Stimulated activated CD8-positive, alpha-beta memory T cell treated with anti-CD3 and anti-CD28 coated beads, Interleukin-12 subunit alpha, Interleukin-12 subunit beta, amount 100 ng/mL, for 1 hour (primary cell): ENCODE measurements at places on chromosomes 7 and 10.

- no peak for DNase-seq
Measured at GRCh38 chr10:33791272-33791660, 456.8 kb upstream of the NRP1 start.

GRCh38 chr7:141178486-141179135, 104.7 kb downstream of the TMEM178B start:
- no peak for DNase-seq

DNA sequence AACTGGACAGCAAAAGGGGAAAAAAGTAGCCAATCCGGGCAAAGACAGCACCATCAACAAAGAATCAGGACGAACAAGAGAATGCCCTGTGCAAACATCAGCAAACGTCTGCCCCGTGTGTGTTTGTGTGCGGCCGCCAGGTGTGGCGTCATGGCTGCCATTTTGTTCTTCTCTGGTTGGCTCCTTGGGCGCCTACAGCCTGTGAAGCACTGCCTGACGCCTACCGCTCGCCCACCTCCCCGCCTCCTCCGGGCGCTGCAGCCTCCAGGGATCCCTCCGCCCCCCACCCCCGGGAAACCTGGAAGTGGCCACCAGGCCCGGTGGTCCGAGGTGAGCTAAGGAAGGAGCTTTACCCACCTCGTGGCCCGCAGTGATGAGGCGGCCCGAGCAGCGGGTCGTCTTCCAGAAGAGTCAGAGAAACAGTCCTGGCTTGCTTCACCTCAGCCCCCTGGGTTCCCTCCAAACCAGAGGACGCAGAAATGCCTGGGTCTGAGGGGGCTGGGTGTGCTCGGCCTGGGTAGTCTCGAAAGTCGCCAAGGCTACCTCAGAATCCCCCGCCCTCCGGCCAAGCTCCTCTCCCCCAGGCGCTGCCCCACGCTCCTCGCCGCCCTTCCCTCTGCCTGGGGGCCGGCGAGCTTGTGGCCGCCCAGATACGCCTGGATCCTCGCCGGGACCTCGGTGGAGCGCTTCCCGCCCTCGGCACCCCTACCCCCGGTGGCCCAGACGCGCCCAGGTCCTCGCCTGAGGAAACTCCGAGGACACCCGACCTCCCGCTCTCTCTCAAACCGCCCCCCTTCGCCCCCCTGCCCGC, 61.8 kb upstream of the IL6 start:
- DNase-seq: no peak

GRCh38 chr7:14850039-14850438, 52.5 kb downstream of the DGKB start:
- DNase-seq: no peak

GRCh38 chr7:96380111-96380512, 58.2 kb upstream of the SLC25A13 start:
- DNase-seq: no peak

DNA sequence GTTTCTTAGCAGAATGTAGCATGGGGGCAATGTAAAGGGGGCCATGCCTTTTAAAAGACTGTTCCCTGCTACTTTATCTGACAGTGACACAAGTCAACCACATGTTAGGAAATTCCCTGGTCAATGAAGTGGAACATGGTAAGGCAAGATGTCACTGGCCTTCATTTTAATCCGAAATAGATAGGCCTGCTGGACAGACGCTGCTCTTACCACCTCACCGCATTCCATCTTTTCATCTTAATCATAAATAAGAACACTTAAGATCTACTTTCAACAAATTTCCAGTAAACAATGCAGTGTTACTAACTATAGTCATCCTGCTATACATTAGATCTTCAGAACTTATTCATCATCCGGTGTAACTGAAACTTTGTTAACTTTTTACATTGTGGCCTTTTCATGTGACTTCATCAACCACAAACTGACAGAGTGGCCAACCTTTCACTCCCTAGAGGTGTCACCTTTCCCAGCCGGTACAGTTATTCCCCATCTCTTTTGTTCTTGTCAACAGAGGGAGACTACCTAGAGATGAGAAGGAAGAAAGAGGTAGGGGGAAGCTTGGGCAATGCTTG, 15.6 kb downstream of the ASB4 start:
- no peak for DNase-seq

GRCh38 chr10:23754941-23755340, 316.1 kb downstream of the OTUD1 start:
- no peak for DNase-seq

DNA sequence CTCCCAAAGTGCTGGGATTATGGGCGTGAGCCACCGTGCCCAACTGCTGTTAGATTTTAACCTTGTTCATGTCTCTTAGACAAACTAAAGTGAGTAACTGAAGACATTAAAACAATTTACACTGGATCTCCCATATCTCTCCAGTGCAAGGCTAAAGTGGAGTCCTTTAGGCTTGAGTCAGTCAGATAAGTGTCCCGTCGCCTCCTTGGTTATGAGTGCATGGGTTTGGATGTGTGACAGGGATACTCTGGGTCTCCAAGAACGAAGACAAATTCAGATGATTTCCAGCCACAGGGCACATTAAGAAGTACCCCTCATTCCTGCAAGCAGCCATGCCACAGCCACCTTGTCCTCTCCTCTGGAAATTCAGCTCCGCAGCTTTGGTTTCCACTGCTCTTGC, 66.1 kb upstream of the PDZD8 start:
- DNase-seq: no peak

- DNase-seq: no peak
Measured at GRCh38 chr7:151704960-151705635, 171.8 kb downstream of the PRKAG2 start.

GRCh38 chr10:132987671-132988571, 45.6 kb upstream of the CFAP46 start:
- no peak for DNase-seq

DNA sequence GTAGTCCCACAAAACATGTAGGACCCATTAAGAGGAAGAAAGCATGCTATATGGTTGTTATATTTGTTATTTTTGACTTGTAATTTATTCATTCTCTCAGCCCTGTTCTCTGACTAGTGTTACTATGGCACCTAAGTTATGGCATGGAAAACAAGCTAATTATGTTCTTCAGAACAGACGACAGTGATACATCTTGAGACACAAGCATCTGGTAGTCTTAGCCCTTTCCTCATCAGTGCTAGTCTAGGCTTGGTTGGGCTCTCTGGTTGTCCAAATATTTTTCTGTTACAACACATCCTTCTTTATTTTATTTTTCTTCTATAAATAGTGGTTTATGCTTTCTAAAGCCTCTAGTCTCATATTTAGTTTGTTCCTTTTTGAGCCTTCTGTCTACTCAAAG, 308.3 kb upstream of the KAT6B start:
- no peak for DNase-seq

DNA sequence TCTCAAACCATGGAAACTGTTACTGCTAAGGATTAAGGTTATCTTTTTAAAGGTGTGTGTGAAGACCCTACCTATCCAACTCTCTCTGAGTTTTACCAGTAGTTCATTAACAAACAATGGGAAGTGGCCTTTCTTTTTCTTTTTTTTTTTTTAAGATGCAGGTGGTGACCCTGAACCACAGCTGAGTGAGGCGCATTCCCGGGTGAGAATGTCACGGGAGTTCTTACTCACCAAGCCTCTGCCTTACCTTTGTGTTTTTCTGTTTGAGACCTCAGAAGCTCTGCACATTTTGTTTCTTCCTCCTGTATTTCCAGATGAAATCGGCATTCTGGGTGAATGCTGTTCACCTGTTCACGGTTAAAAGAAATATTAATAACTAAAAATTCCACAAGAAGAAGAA, 2.5 kb downstream of the VIPR2 start:
- no peak for DNase-seq

DNA sequence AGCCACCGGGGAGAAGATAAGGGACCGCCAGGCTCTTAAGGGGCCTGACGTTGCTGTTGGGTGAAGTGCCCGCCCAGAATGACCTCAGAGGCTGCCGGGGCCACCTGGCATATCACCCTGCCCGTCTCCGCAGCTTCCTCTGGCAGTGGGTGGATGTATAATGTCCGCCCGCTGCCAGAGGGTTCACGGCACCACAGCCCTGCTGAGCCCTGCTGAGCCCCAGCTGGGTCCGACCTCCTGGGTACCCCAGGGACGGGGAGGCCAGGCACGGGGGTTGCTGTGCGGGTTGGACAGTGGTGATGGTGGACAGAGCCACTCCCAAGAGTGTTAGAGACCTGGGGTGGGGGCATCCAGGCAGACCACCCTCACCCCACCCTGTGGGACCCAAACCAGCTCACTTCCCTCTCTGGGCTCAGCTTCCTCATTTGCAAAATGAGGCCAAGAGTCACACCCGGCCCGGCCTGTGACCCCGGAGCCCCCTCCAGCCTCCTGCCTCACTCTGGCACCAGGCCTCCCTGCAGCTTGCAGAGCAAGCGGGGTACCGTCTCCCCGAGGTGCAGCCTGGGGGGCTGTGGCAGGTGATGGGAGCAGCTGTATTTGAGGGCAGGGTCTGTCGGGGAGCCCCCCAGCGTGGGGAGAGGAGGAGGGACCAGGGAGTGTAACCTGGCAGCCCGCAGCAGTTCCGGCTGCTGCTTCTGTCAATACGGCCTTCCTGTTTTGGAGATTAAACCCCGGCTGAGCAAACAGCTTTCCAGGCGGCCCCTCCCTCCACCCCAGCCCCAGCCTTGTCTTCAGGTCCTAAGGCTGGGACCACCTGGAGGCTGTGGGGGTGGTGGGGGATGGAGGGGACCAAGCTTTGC, 8.4 kb upstream of the LFNG start:
- DNase-seq: no peak

GRCh38 chr7:93092757-93093370, 24.9 kb downstream of the SAMD9 start:
- DNase-seq: no peak

GRCh38 chr10:10128387-10128786, 889.3 kb upstream of the CELF2 start:
- no peak for DNase-seq

DNA sequence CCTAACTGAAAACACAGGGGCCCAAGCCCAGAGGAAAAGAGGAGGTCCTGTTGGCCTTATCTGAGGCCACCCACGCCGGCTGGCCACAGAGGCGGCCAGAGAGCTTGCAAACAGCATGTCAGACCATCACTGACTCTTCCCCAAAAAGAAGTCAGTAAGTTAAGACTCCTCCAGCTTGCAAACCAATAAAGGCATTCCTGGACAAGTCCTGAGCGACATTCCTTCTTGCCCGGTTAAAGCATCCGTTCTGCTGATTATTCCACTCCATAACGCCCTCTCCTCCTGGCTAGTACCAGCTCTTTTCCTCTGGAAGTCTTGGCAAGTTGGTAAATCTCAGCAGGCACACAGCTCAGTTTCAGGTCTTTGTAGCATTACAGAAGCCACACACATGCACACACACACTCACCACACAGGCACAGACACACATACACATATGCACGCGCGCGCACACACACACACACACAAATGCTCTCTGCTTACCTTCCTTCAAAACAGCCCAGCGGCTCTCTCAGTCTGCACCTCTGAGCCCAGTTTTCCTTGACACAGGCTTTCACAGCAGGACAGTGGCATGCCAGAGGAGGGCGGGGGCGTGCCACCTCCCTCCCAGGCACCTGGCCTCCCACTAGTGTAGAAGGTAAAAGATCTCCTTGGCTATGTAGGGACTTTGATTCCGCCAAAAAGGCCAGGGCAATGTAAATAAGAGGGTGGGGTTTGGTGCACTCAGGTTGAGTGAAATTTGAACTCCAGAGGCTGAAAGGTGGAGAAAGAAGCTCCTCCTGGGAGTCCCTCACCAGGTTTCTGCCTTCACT, 201.4 kb downstream of the TNS3 start:
- no peak for DNase-seq

DNA sequence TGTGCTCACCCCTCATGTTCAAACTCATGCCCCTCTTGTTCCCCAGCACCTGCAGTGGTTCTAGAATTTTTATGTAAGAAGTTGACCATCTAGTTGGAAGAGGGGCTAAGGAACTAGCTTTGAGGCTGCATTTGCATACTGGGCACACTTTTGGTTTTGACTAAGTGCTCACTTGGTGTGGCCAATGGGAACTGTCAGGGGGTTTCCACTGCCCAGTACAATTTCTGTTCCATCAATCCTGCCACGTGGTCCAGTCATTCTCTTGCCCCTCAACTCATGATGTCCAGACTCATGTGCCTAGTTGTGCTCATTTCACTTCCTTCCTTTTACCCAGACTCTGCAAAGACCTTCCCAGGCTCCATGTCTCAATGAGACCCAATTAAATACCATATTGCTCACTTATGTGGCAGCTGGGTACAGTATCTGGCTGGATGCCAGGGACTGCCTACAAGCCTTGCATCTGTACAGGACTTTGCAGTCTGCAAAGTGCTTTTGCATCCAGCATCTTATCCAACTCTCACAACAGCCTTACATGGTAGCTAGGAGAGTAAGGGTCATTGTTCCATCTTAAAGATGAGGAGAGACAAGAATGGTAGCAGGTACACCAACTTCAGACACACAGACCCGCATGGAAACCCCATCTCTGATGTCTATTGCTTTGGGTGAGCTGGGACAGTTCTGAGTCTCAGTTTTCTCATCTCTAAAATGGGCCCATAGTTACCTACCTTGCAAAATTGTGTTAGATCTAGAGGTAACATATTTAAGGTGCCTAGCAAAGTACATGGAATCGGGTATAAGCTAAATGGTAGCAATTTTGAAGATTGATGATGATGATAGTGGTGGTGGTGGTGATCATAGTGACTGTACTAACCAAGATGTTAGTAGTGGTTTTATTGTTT, 30.1 kb upstream of the KCNMA1 start:
- no peak for DNase-seq

DNA sequence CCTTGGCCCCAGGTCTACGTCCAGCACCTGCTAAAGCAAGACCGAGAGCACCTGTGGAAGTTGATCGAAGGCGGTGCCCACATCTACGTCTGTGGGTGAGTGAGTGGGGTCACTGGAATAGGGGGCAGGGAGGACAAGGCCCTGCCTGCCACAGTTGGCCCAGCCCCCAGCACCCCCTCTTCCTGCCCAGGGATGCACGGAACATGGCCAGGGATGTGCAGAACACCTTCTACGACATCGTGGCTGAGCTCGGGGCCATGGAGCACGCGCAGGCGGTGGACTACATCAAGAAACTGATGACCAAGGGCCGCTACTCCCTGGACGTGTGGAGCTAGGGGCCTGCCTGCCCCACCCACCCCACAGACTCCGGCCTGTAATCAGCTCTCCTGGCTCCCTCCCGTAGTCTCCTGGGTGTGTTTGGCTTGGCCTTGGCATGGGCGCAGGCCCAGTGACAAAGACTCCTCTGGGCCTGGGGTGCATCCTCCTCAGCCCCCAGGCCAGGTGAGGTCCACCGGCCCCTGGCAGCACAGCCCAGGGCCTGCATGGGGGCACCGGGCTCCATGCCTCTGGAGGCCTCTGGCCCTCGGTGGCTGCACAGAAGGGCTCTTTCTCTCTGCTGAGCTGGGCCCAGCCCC, 8.1 kb downstream of the TMEM120A start:
- DNase-seq: no peak
